Epithelial cell of proximal tubule (primary cell): ENCODE measurements at places on chromosomes 3 and 15. TPM values are rescaled to one million over a fixed set of nuclear protein-coding genes. Genes with fewer than 3 reads are reported as not detected.

The CHRD gene
- not detected in 2 replicates for total RNA-seq

GRCh38 chr3:195297446-195297845 is 26.5 kb upstream of the XXYLT1 start:
- DNase-seq: no peak

DNA sequence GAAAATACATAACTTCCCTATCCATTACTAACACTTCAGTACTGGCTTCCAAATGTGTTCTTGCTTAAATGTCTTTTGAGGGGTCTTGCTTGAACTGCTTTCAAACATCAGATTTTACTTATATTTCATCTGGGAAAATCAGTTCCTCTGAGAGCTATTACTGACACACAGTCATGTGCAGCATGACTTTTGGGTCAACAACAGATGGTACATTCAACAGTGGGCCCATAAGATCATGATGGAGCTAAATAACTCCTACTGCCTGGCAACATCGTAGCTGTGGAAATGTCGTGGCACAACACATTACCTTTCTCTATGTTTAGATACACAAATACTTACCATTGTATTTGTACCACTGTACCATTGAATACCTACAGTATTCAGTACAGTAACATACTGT is 43.8 kb downstream of the WWTR1 start:
- DNase-seq: no peak

The ADPGK gene
- 48.8 and 58.8 TPM in 2 replicates for total RNA-seq

The CLDND1 gene
- 107 and 167 TPM in 2 replicates for total RNA-seq

The STAC gene
- total RNA-seq: 21.7 and 25.0 TPM in 2 replicates

DNA sequence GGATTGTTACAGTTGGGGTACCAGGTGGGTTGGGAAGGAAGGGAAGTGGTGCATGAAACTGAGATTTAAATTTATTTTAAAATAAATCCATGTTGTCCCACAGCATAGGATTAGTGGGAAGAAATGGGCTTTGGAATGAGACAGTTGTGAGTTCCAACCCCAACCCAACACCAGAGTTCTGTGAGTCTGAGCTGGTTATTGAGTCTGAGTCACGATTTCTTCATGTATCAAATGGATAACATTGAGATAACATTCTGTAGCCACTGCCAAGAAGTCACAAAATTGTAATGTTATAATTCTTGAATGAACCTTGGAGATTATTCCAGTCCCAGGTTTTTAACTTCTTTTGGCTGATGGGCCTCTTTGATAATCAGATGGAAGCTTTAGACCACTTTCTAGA is 13.7 kb downstream of the IFT122 start:
- DNase-seq: no peak

GRCh38 chr3:105811518-105812193 is 57.2 kb downstream of the CBLB start:
- no peak for DNase-seq

- DNase-seq: no peak
These were observed 2.6 kb downstream of the MKRN2 start for GRCh38 chr3:12559520-12559919.

The ITGA11 gene
- 0.36 and 1.6 TPM in 2 replicates for total RNA-seq

The CTXND1 gene
- not detected in 2 replicates for total RNA-seq

The NCK1 gene
- 11.4 and 25.2 TPM in 2 replicates for total RNA-seq

- DNase-seq: no peak
These were observed 988.7 kb downstream of the FHIT start for GRCh38 chr3:60262546-60262945.

GRCh38 chr3:185328324-185329004 is 34.5 kb upstream of the MAP3K13 start:
- peak; percentile 52 for DNase-seq

The TTLL13 gene
- total RNA-seq: not detected in 2 replicates

DNA sequence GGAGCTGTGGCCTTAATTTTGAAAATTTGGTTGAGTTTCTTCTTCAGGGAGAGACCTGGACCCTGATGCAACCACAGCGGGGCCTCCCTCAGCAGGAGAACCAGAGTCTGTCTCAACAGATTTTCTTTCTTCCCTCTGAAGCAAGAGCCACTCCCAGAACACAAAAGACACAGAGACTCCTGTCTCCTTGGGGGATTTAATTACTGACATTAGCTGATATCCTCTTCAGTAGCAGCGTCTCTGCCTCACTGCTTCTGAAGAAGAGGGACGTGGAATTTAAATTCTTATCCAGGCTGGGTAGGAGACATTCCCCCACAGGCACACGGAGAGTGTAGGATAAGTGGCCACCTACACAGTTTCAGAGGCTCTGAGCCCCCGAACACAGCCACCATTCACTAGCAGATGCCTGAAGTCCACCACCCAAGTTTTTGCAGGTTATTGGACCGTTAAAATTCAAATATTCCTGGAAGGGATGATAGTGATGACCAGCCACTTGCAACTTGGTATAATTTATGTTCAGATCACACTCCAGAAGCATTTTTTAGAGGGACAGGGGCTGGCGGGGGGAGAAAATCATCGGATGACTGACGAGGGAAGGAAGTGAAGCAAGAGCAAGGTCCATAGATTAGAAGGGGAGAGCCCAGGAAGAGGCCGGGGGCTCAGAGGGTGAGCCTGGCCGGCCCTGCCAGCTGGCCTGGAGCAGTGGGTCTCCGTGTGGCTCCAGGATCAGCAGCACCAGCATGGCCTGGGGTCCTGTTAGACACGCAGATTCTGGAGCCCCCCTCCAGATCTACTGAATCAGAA is 109.7 kb downstream of the BDH1 start:
- no peak for DNase-seq

DNA sequence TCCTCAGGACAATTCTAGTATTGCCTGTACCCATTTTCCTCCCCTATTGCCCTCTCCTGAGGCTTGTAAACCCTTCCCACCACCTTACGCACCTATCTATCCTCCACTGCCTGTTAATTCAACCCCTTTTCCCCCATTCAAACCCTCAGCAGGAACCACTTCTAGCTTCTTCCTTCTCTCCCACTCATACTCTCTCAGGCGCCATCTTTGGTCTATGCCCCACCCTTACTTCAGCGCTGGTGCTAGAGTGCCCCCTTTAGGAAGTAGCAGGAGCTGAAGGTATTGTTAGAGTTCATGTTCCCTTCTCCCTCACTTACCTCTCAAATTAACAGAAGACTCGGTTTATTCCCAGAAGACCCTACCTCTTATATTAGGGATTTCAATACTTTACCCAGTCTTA is 121.8 kb upstream of the NLGN1 start:
- DNase-seq: no peak

DNA sequence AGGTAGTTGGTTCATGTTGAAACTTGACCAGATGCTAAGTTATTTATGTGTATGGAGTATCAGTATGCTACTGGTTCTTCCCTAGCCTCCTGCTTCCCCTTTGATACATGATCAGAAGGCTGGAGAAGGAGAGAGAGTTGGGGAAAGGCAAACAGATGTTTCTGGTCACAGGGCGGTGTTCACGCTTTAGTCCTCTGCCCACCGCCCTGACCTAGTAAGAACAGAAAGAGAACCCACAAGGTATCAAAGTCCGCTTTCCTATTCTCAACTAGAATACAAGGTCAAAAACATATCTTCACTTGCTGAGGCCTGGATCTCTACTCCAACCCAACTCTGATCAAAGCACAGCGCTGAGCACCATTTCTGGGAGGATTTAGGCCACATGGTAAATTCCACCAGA is 55.5 kb downstream of the NCEH1 start:
- no peak for DNase-seq

The MUC20 gene
- total RNA-seq: 9.3 and 11.7 TPM in 2 replicates

DNA sequence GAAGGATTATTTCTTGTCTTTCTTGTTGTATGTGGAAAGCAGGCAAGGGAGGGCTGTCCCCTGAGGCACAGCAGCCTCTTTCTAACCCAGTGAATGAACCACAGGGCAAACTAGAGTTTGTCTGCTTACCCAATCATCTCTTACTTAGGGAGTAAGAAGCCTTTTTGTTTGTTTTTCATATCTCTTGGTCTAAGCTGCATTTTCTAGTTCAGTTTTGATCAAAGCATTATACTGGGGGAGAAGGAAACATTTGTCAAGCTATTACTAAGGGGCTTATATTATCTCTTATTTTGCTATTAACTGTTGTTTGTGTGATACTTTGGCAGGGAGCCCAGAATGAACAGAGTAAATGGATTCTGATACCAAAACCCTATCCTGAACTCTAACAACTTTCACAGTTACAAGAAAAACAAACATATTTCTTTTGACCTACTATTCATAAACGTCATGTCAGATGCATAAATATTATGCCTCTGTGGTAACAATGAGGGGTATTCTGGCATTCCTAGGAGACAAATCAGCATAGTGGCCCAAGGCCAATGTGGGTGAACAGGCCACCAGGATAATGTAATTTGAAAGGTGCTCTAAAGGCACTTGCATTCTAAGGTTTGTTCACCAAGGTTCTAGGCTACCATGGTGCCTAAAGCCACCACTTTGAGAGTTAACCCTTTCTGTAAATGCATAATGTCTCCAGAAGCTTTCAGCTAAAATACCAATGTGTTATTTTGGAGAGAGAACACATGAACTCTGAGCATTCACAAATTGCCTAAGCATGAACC is 271.6 kb upstream of the ZPLD1 start:
- peak; percentile 73 for DNase-seq

The FMN1 gene
- 2.7 and 4.3 TPM in 2 replicates for total RNA-seq

The SQOR gene
- 107 and 124 TPM in 2 replicates for total RNA-seq

GRCh38 chr3:56189536-56189935 is 278.7 kb downstream of the ERC2 start:
- no peak for DNase-seq

DNA sequence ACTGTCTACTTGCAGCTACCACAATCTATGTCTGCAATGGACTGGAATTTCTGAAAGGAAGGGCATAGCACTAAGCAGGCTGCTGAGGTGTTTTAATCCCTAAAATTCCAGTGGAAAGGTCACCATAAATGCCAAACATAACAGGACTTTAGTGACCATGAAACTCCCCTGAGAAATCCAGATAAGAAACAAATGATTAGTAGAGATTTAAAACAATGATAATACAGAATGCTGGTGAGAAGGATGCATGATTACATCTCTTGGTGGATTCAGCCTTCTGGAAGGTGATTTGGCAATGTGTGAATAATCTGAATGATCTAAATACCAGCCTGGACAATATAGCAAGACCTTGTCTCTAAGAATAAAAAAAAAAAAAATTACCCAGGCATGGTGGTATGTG is 475.0 kb upstream of the CBLB start:
- no peak for DNase-seq

The FAM81A gene
- total RNA-seq: 3.0 and 5.2 TPM in 2 replicates

DNA sequence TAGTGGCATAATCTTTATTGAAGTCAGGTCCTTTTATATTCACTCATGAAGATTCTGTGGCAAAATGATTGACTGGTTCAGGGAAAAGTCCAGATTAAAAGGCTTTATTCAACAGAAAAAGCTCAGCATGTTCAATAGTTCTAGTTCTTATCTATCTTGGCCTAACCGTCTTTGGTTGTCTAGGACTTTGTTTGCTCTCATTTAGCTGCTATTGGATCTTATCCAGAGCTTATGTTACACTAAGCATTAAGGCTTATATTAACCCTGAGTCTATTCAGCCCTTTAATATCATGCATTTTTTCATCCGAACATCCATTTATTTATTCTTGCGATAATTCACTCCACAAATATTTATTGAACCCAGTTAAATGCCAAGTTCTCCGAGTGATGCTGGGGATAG is 601.0 kb upstream of the SGO1 start:
- no peak for DNase-seq

The TUSC7 gene
- not detected in 2 replicates for total RNA-seq

The ALCAM gene
- 121 and 166 TPM in 2 replicates for total RNA-seq

- no peak for DNase-seq
These were observed 39.9 kb upstream of the ULK4 start for GRCh38 chr3:42001777-42002176.

GRCh38 chr15:92130906-92131305 is 262.8 kb upstream of the ST8SIA2 start:
- DNase-seq: no peak

GRCh38 chr15:39976291-39977274 is 42.7 kb downstream of the EIF2AK4 start:
- no peak for DNase-seq

GRCh38 chr3:141440942-141441341 is 45.9 kb upstream of the RASA2 start:
- DNase-seq: no peak

The TP63 gene
- total RNA-seq: not detected in 2 replicates

GRCh38 chr3:42012383-42012934 is 50.6 kb upstream of the ULK4 start:
- no peak for DNase-seq

The CLDN11 gene
- 33.7 and 61.0 TPM in 2 replicates for total RNA-seq

- no peak for DNase-seq
These were observed 353.7 kb upstream of the SGO1 start for GRCh38 chr3:20539666-20540065.

DNA sequence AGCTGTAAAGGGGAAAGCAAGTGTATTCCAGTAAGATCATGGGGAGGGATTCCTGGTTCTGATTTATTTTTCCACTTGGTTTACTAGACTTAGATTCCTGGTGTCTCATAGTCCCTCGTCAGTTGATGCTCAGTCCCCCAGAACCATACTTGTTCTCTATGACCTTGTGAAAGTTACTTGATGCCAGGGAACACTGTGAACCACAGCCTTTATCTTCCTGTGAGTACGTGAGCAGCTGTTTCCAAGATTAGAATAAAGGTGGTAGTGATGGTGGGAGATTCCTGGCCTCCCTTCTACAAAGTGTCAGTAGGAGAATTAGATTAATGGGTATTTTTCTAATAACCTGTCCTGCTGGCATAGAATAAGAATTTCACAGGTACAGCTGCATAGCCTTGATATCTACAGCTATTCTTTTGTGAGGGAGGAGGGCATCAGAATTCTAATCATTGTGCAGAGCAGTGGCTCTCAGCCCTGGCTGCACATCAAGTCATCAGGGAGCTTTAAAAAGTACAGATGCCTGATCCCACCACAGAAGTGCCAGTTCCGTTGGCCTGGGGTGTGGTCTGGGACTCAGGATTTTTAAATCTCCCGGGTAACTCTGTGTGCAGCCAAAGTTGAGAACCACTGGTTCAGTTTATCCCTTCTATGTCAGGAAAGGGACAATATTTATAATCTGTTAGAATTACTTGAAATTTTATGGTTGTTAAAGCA is 20.0 kb downstream of the GPD1L start:
- DNase-seq: no peak

The TMC3 gene
- total RNA-seq: not detected in 2 replicates

GRCh38 chr15:27705056-27705455 is 394.1 kb downstream of the OCA2 start:
- DNase-seq: no peak

DNA sequence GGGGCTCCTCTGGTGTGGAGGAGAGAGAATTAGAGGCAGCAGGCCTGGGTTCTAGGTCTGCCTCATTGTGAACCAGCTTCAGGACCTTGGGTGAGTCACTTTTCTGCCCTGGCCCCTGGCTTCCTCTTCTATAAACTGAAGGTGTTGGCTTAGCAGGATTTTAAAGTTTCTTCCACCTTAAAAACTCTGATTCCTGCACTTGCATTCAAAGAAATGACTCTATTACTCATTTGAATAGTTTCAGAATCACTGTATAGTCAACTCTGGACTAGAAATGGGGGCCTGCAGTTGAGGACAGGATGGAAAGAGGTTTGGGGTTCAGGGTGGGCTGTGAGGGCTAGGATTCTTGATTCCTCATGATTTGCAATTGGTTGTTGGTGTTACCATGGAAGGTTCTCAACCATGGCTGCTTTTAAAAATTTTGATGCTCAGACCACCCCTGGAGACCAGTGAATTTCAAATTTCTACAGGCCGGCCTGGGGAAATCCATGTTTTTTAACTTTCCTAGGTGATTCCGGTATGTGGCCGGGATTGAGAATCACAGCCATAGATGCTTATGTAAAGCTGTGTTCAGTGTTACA is 19.9 kb downstream of the SMAD3 start:
- no peak for DNase-seq
